ENCODE measurements at places on chromosomes 7 and 10.

GRCh38 chr10:110118891-110119621 is 88.3 kb upstream of the MXI1 start:
- no peak for DNase-seq

GRCh38 chr10:4632757-4633156 is 193.2 kb upstream of the AKR1E2 start:
- no peak for DNase-seq

- no peak for DNase-seq
These were observed 54.4 kb downstream of the EBF3 start for GRCh38 chr10:129909531-129910256.

DNA sequence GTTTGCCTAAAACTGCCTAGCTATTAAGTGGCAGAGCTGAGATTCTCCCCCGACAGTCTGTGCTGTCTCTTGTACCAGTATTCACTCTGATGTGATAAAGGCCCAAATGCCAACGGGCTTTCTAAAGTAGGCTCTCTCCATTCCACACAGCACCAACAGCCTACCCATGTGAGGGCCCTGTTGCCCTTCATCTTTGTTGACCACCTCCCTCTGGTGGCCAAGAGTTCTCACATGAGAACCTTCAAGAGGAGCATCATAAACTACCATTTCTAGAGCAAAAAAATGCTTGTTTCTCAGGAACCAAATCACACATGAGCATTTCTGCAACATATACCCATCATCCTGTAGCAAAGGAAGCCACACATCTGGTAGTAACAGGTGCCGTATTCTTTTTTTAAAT is 185.8 kb downstream of the GRM8 start:
- no peak for DNase-seq

DNA sequence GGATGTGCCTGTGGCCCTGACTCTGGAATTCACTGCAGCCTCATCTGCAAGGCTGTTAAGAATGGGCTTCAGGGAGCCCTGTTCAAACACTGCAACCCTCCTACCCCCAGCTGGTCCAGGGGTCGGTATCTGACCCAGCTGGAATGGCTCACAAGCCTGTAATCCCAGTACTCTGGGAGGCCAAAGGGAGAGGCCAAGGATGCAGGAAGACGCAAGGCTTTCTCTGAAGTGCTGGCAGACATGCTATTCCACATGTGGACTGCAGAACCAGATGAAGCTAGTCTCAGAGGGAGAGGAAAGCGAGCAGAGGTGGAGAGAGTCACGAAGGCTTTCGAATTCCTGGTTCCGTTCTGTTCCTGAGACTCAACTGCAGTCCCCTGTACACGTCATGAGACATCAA is 45.0 kb downstream of the ESYT2 start:
- no peak for DNase-seq

- DNase-seq, result no peak
These were observed 36.8 kb downstream of the RGS10 start for GRCh38 chr10:119505588-119506315.

DNA sequence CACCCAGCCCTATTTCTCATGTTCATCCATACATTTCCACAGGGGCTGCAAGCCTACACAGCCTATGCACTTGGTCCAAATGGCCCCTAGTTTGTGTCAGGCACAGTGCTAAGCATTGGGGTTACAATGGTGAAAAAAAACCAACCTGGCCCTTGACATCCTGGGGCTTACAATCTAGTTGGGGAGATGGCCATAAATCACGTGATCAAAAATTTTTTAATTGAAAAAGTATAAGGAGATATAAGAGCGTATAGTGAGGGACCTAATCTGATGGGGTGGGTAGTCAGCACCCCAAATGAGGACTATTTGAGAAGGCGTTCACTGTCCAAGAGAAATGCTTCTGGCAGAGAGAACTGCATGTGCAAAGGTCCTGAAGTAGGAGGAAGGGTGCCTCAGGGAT is 5.6 kb upstream of the MTPAP start:
- no peak for DNase-seq

DNA sequence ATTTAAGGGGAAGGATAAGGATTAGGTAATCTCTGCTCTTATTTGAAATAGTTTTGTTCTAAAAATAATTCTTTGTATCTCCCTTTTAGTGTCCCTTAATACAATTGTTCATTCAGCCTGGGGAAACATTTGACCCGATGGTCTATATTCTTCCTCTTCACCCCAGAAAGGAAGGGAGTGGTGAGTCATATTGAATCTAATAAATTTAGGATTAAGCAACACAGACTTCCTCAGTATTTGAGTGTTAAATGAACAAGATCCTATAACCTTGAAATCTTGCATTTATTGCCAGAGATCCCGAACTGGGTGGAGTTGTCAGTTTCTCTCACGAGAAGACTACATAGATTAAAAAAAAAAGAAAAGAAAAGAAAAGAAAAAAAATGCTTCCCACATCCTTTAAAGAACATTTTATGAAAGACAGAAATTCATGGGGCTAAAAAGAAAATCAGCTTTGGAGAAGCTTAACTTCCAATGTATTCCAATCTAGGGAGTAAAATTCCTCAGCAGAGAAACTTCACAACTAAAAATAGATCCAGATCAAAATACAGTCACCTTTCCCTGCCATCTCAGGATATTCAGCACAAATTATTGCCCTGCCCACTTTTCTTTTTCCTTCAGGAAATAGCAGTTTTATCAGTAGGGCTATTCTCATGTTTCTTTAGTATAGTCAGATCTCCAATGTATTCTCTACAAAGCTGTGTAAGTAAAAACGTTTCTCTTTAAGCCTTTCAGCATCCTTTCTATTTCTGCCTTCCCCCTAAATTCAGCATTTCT is 82.2 kb downstream of the SEMA3D start:
- DNase-seq, result no peak

GRCh38 chr7:91780521-91780920 is 100.0 kb downstream of the MTERF1 start:
- DNase-seq, result no peak

DNA sequence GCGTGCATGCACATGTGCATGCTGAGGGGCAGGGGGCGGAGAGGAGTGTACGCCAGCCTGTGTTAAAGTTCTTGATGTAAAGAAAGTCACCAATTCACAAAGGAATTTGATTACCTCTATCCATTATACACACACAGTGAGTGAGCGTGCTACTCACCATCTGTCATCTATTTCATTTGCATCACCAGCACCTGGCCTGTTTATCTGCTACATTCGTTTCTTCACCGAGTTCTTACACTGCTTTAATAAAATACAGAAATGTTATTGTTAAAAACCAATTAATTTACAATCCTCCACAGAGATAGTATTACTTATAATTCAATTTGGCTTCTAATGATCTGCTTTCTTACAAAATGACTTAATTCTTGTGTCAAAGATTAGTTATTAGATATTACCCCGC is 32.6 kb downstream of the NEUROD6 start:
- no peak for DNase-seq

- DNase-seq, result no peak
These were observed 6.8 kb downstream of the PON1 start for GRCh38 chr7:95317546-95317945.

DNA sequence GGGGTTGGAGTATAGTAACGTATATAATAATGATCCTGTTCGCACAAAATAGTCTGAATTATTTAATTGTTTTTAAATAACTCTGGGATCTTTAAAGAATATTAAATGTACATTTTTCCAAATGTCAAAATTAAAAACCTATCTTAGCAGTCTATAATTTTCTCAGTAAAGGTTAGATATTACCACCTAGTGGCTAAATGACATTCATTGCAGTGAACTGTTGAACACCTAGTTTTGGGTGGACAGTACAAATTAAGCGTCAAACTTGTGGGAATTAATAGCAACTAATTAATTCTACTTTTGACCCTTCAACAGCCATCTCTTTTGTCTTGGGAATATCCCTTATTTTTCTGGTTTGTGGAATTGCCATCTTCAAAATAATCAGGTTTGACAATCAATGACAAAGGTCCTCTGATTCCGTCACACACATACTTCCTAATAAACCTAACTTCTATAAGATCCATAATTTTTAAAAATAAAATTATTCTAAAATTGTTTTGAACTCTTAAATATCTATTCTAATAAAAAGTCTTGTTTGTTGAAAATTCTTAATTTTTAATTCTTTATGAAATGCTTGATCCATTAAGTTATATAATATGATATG is 165.7 kb downstream of the SEMA3D start:
- no peak for DNase-seq

Data from stimulated activated CD8-positive, alpha-beta memory T cell treated with anti-CD3 and anti-CD28 coated beads, Interleukin-4, amount 100 ng/mL, for 1 hour (primary cell).